ENCODE measurements at places on chromosomes 7 and 10.

GRCh38 chr7:33157311-33157710, 27.9 kb downstream of the BBS9 start:
- no peak for DNase-seq

GRCh38 chr10:2851566-2851965, 215.8 kb upstream of the PFKP start:
- no peak for DNase-seq

DNA sequence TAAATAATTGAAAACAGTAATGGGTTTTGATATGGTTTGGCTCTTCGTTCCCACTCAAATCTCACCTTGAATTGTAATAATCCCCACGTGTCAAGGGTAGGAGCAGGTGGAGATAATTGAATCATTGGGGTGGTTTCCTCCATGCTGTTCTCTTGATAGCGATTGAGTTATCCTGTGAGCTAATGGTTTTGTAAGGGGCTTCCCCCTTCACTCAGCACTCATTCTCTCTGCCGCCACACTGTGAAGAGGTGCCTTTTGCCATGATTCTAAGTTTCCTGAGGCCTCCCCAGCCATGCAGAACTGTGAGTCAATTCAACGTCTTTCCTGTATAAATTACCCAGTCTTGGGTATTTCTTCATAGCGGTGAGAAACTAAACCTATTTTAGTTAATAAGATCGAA, 551.7 kb upstream of the POT1 start:
- DNase-seq, result no peak

DNA sequence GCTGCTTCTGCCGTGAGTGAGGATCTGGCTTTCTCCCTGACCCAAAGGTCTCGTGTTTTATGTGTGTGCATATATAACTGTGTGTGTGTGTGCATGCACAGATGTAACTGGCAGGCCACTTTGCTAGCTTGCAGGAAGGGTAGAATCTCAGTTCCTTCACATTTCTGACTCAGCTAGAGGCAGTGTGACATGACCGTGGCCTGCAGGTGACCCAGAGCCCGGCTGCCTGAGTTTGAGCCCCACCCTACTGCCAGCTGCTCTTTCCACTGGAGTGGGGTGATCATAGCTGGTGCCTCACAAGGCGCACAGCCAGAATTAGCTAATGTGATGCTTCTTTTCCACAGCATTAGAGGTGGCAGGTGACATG, 9.3 kb upstream of the MYL7 start:
- no peak for DNase-seq

GRCh38 chr10:132398566-132398991, 1.6 kb downstream of the PWWP2B start:
- DNase-seq, result no peak

DNA sequence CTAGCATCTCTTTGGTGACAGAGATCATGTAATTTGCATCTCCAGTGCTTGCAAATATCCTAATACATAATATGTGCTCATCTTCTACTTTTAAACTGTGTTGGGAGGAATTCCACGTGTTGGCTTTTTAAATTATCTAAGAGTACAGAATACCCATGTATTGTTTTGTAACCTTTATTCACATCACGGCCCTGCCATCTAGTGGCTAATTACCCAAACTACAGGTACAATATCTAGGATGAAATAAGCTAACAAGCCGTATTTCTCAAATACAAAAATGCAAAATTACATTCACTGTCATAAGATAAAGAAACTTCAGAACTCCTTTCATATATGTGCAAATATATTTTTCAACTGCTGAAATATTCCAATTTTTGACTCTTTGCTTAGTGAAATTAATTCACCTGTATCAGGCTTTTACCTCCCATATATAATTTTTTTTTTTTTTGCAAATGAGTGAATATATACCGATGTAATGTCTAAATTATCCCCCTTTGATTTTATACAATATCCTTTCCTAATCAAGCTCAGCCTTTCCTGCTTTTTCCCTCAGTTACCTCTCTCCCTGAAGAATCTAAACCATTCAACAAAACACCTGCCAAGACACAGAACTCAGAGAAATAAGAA, 30.3 kb upstream of the LSM8 start:
- DNase-seq, result no peak

- no peak for DNase-seq
Observed at GRCh38 chr10:114881417-114881816, 56.6 kb upstream of the TRUB1 start.

GRCh38 chr7:102974366-102975236, 61.8 kb downstream of the LRRC17 start:
- no peak for DNase-seq

- no peak for DNase-seq
Observed at GRCh38 chr7:152747224-152747623, 12.3 kb upstream of the ACTR3B start.

DNA sequence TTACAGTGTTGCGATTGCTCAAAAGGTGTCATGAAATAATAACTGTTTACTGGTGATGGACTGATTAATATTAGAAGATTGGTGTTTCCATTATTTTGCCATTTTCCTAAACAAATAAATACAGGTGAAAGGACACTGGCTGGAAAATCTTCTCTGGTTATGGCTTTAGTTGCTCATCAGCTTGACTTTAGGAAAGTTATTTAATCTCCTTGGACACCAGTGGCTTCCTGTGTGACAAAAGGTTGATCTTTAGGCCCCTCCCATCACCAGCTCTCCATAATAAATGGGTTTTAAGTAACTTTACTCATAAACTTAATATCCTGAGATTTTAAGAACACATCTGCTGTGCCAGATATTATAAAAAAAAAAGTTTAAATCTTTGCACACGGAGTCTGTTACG, 737 bp downstream of the CABCOCO1 start:
- no peak for DNase-seq

- no peak for DNase-seq
Observed at GRCh38 chr7:79317728-79318127, 135.7 kb downstream of the MAGI2 start.

GRCh38 chr10:34423673-34424625, 391.1 kb downstream of the PARD3 start:
- DNase-seq, result no peak

DNA sequence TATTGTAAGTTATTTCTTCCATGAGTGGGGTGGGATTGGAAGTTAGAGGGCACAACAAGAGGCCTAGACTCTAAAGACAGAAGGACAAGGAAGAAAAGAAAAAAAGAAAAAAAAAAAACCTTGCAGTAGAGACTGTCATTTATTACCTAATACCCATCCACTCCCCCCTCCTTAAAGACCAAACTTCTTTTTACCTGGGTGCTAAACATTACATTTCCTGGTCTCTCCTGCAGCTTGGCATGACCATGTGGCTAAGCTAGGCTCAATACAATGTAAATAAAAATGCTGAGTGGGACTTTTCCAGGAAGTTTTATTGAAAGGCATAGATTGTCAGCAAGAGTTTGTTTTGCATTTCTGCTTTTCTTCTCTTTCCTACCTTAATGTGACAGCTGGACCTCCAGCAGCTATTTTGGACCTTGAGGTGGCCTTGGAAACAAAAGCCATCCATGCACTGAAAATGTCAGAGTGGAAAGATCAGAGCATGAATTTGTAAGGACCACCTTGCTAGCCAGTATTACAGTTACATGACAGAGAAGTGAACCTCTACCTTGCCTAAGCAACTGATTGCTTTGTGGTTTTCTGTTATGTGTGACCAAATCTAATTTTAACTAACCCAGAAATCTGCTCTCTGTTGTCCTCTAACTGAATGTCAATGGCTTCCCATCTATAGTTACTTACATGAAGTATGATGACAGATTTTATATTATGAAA, 81.3 kb upstream of the SFMBT2 start:
- DNase-seq, result no peak

GRCh38 chr7:31939076-31939475, 131.1 kb downstream of the PDE1C start:
- no peak for DNase-seq

DNA sequence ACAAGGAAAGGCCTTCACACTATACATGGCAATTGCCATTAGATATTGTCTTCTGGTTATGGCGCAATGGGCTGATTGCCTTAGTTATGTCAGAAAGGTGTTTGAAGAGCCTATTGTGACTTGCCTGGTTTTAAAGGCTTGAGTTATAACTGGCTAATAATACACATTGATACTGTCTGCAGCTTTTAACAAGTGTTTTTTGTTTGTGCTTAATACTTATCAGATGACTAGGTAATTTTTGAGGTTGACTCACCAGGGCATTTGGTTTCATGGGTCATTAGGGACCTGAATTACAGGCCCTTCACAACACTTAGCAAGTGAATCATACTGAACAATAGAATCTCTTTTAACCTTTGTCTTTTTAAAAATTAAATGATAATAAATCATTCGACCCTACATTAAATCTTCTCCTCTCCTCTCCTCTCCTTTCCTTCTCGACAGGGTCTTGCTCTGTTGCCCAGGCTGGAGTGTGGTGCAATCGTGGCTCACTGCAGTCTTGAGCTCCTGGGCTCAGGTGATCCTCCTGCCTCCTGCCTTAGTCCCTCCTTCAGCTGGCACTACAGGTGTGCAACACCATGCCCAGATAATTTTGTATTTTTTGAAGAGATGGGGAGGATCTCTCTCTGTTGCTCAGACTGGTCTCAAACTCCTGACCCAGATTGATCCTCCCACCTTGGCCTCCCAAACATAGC, 196.3 kb downstream of the JCAD start:
- no peak for DNase-seq

GRCh38 chr7:112869111-112869774, 79.0 kb upstream of the TMEM168 start:
- DNase-seq, result peak; percentile 25

- DNase-seq, result no peak
Observed at GRCh38 chr7:97845622-97846203, 26.5 kb downstream of the ASNS start.

DNA sequence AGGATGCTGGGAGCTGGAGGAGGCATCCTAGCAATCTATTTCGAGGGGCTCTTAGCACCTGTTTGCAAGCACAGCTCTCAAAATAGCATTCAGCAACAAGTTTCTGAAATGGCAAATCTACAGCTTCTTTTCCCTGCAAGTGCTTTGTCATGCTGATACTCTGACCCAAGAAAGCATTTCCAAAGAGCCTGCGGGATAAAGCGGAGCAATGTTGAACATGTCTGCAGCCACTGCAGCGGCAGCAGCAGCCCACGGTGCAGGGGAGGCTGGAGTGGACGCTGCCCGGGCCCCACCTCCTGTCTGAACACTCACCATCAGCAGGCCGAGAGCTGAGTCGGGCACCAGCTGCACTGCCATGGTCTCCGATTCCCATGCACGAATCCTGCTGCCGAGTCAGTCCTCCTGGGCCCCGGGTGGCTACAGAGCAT, 964 bp downstream of the FRMD4A start:
- DNase-seq, result no peak

DNA sequence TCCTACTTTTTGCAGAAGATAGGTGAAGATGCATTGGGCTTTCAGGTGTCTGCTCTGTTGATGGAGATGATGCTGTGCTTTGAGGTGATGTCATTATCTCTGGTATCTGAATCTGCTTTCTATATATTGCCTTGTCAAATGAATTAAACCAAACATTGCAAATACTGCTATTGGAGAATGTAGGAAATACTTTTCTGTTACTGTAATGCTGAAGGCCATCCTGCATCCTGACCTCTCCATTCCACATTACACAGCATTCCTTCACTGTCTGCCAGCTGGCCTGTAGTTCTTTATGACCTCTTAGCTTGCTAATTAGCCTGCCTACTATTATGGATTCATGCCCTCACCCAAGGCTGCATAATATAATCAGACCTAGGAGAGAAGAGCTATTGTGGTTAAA, 73.2 kb downstream of the VCL start:
- no peak for DNase-seq

DNA sequence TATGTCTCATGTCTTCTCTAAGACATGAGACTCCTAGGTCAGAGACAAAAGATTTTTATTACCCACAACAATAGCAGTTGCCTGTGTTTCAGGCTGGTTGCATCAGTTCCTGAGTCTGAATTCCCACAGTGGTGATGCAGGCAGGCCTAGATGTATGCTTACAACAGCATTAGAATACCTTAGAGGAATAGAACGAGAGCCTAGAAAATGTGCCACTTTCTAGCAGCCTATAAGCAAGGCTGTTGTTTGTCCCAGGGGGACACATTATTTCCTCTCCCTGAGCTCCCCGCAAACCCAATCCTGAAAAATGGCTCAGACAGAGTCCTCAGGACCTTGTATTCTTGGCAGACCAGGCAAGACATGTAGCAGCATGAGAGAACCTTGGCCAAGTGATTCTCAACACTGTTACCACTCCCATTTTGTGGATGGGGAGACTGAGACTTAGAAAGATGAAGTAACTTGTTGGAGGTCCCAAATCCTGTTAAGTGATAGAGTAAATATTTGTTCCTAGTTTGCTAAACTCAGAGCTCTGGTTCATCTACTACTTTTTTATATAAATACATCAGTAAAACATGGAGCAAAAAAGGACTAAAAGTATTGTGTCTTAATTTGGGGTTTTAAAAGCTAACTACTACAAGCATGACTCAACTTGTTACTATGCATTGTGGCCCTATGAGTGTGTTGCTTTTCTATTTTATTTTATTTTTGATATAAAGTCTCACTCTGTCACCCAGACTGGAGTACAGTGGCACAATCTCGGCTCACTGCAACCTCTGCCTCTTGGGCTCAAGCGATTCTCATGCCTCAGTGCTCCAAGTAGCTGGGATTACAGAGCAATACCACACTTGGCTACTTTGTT, 14.2 kb downstream of the VTI1A start:
- DNase-seq, result no peak

DNA sequence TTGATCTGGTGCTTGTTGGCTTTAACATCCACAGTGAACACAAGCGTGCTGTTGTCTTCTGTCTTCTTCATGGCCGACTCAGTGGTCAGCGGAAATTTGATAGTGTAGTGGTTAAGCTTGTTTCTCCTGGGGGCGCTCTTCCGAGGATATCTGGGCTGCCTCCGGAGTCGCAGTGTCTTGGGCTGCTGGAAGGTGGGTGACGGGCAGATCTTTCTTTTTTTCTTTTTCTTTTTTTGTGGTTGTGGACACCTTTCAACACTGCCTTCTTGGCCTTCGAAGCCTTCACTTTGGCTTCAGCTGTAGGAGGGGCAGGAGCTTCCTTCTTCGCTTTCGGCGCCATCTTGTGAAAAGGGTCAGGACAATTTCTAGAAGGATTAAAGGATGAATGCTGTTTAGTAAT, 23.8 kb upstream of the RPA3 start:
- DNase-seq, result no peak

DNA sequence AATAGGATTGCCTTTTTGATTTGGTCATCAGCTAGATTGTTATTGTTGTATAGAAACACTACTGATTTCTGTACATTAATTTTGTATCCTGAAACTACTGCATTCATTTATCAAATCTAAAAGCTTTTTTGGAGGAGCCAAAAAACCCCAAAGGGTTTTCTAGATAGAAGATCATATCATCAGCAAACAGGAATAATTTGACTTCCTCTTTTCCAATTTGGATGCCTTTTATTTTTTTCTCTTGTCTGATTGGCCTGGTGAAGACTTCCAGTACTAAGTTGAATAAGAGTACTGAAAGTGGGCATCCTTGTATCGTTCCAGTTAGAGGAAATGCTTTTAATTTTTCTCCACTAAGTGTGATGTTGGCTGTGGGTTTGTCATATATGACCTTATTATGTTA, 10.6 kb upstream of the ENTPD7 start:
- no peak for DNase-seq

- DNase-seq, result no peak
Observed at GRCh38 chr7:155856656-155857055, 44.4 kb upstream of the SHH start.
